Fibroblast of lung (primary cell): ENCODE measurements at places on chromosomes 7 and 10. TPM values are rescaled to one million over a fixed set of nuclear protein-coding genes. Genes with fewer than 3 reads are reported as not detected.

Gene PRSS1
- total RNA-seq: not detected in 2 replicates

Gene LDB3
- total RNA-seq: under 0.01 TPM in 2 replicates

Gene PTPN20
- total RNA-seq: 0.33 and 1.5 TPM in 2 replicates

Gene RNF148
- 0.26 and 0.83 TPM in 2 replicates for total RNA-seq

Gene MBLAC1
- 1.8 and 2.5 TPM in 2 replicates for total RNA-seq

Gene TRIM73
- total RNA-seq: 0.51 and 1.3 TPM in 2 replicates

Gene DYNC1I1
- under 0.01 and 0.17 TPM in 2 replicates for total RNA-seq

Gene TMEM120A
- total RNA-seq: 27.7 and 56.1 TPM in 2 replicates

Gene LMTK2
- total RNA-seq: 6.9 TPM in 2 replicates

Gene OPN1SW
- not detected in 2 replicates for total RNA-seq

Gene HOXA11
- total RNA-seq: not detected in 2 replicates

Gene GDF2
- total RNA-seq: not detected in 2 replicates

Gene TAS2R4
- 1.5 TPM in 2 replicates for total RNA-seq

Gene AKR1C1
- total RNA-seq: 72.2 and 154 TPM in 2 replicates

Gene WNT8B
- not detected in 2 replicates for total RNA-seq

Gene GIMAP7
- not detected in 2 replicates for total RNA-seq

Gene LEP
- 0.26 and 2.8 TPM in 2 replicates for total RNA-seq

Gene MRPS16
- total RNA-seq: 58.3 and 62.3 TPM in 2 replicates

Gene HOXA13
- total RNA-seq: not detected in 2 replicates

Gene DOCK4
- 30.3 and 39.3 TPM in 2 replicates for total RNA-seq

Gene ZFAND4
- 7.2 and 9.6 TPM in 2 replicates for total RNA-seq

Gene ADAP1
- total RNA-seq: 1.0 and 2.3 TPM in 2 replicates

Gene STAM
- 21.6 and 27.9 TPM in 2 replicates for total RNA-seq

Gene SPACDR
- under 0.01 and 0.50 TPM in 2 replicates for total RNA-seq

Gene EPHB6
- total RNA-seq: 4.3 and 6.7 TPM in 2 replicates

Gene C7orf57
- not detected in 2 replicates for total RNA-seq

Gene FAM25A
- not detected in 2 replicates for total RNA-seq
